Amniotic epithelial cell (primary cell): ENCODE measurements at places on chromosomes 5 and 9.

GRCh38 chr9:36317766-36318165, 59.5 kb upstream of the GNE start:
- DNase-seq, result no peak

- peak; percentile 46 for DNase-seq
Measured at GRCh38 chr5:60161340-60161934, 267.9 kb upstream of the PDE4D start.

DNA sequence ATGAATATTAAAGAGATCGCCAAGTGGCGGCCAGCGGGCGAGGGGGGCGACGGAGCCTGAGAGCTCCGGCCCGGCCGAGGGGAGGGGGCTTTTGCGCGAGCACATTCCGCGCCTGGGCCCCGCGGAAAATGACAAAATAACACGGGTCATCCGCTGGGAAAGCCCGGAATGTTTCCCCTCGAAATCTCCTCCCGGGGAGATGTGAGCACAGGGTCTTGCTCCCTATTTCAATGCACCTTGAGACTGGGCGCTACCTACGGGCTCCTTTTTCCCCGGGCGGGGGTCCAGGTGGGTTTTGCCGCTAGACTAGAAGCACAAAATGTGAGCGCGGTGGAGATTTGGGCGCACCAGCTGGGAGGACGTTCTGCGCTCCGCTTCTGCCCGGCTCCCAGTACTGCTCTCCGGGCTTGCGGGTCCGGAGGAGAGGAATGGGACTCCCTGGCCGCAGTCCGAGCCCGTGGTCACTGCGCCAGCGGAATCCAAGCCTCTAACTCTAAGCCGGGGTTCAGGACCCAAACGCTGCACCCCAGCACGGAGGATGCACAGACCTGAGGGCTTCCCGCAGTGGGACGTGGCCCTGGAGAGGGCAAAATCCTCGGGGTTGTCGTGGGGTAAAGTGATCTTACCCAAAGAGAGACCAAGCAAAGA, 2.8 kb upstream of the PRDM12 start:
- DNase-seq, result no peak

GRCh38 chr9:14893280-14893679, 16.9 kb downstream of the FREM1 start:
- no peak for DNase-seq

DNA sequence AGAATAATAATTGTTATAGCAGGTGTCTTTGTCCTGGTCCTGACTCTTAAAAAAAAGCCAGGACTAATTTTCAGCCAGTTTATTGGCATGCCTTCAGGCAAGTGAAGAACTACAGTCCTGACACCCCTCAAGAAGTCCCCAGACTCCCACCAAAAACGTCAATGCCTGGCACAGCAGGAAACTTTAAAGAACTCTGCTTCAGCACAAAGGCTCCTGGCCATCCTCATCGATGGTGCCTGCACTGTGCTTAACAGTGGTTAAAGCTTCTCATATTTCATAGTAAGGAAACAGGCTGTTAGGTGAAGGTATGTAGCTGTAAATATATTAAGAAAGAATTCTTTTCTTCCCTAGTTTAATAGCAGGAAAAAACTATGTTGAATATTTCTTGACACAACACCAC, 280.1 kb upstream of the PUM3 start:
- DNase-seq, result no peak

DNA sequence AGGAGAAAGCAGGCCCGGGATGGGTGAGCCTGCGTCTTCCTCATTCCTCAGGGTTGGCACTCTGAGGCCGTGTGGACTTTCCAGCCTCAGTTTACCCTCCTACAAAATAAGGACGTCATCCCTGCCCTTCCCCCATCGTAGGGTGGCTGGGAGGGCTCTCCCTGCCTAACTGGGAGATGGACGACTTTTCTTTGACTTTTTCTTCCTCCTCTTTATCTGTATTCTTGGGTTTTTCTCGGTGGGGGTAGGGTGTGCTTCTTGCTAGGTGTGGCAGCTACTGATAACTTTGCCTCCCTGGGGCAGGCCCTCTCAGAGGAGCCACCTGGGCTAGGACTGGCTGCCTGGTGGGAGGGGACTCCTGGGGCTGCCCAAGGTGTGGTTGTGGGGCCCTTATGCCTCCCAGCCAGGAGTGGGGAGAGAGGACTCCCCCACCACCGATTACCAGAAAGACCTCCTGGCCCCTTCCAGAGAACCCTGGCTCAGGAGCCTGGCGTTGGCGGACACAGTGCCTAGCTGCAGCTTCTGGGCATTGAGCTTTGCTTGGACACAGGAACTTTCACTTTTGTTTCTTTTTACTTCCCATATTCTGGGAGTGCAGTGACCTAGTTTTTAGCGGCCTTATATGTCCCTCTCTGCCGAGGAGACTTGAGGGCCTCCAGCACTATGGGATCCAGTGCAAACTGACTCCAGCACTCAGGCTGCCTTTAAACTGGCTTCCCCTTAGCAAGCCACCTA, 6.1 kb downstream of the GLIPR2 start:
- no peak for DNase-seq

- DNase-seq, result peak; percentile 16
Measured at GRCh38 chr5:8953016-8953415, 592.9 kb downstream of the SEMA5A start.

DNA sequence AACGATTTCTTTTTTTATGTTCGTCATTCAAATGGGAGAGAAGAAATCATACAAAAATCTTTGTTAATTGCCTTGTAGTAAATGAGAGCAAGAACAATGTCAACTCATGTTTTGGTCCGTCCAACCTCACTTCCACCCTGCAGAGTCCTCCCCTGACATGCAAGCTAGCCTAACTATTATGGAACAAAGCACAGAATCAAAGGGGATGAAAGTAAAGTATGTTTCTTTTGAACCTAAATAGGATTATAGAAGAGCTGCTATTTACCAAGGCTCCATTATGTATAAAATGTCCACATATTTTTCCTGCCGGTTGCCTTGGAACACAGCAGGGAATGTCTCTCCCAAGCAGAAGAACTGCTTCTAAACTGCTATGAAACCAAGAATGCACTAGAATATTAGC, 161.1 kb downstream of the MRPS30 start:
- DNase-seq, result no peak

DNA sequence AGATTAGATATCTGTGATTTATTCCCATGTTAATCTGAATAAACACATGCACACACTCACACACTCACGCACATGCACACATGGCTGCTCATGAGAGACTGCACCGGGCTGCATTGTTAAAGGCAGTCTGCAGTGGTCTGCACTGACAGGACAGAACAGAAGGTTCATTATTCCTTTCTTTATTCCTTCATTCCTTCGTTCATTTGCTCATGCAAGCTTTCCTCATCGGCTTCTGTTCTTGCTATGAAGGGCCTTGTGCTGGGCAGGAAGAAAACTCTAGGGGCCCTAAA, 41.4 kb upstream of the FSTL4 start:
- DNase-seq, result no peak

- no peak for DNase-seq
Measured at GRCh38 chr9:86288499-86289198, 6.3 kb upstream of the ISCA1 start.

GRCh38 chr9:98784831-98785806, 11.2 kb downstream of the ANKS6 start:
- DNase-seq, result no peak

- no peak for DNase-seq
Measured at GRCh38 chr9:114200721-114201300, 45.5 kb downstream of the COL27A1 start.

- DNase-seq, result no peak
Measured at GRCh38 chr9:120312031-120312430, 267.9 kb downstream of the CDK5RAP2 start.

DNA sequence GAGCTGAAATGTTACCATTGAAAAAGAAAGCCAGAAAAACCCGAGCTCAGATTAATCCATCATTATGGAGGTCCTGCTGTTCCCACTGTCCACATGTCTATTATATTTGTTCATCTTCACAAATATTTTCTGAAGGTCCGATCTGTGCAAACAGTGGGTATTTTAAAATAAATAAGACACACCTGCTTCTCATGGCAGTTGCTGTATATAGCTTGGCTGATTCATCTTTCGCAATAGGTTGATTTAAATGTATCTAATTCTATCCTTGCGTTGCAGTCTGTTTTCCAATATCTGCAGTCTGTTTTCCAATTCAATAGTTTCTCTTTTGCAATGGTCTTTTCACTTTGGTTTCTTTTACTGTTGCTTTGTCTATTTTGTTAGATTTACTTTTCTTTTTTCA, 87.4 kb upstream of the PCA3 start:
- DNase-seq, result no peak

- DNase-seq, result no peak
Measured at GRCh38 chr5:147645197-147645596, 135.3 kb upstream of the DPYSL3 start.
